ENCODE measurements at places on chromosomes 4 and X.

DNA sequence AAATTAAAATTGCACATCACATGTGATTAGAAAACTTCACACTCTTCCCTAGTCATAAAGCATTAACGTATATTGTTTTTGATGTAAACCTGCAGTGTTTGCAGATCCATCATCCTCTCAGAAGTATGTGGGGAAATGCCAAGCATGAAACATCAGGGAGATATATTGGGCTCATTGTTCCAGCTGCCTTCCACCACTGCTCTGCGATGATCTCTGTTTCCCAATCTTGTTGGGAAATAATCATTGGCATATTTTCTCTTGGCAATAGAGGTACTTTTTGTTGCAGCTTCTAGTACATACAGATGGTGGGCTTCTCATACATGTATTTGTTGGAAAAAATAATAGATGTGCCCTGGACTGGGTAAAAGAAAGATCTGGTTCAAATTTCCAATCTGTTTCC lies 466.3 kb upstream of the HS3ST1 start:
- DNase-seq = no peak

DNA sequence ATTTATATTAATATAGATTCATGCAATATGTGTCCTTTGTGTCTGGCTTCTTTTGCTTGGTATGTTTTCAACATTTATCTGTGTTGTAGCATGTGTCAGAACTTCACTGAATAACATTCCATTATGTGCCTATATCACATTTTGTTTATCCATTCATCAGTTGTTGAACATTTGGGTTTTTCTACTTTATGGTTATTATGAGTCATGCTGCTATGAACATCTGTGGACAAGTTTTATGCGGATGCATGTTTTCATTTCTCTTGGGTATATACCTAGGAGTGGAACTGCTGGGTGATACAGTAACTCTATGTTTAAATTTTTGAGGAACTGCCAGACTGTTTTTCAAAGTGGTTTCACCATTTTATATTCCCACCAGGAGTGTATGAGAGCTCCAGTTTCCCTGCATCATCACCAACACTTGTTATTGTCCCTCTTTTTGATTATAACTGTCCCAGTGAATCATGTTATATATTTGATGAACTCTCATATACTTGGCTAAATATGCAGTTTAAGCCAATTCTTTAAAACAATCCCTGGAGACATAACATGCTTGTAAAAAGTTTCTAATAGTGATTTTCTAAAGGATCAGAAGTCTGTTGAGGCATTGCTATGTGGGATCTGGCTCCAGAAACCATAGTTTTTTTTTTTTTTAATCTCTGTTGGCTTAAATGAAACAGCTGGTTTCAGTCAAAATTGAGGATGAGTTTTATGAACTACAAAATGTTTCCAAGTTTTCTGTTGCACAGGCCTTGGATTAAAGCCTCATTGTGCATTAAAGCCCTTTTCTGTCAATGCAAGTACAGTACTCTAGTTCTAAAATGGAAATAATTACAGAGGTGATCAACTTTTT lies 21.6 kb upstream of the REPS2 start:
- no peak for DNase-seq

DNA sequence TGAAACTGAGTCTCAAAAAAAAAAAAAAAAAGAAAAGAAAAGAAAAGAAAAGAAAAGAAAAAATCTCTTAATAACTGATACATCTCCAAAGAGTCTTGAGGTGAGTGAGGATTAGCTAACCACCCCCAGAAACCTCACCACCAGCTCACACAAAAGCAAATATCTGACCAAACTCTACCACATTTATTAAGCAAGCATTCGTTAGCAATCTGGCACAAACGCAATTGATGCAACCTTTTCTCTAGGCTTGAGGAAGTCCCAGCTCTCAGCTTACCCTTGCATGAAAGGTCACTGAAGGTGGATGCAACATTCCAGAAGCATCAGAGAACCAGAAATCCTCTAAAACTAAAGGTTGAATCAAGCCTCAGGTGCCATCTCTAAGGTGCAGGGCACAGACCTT lies 231.9 kb upstream of the BCOR start:
- no peak for DNase-seq

DNA sequence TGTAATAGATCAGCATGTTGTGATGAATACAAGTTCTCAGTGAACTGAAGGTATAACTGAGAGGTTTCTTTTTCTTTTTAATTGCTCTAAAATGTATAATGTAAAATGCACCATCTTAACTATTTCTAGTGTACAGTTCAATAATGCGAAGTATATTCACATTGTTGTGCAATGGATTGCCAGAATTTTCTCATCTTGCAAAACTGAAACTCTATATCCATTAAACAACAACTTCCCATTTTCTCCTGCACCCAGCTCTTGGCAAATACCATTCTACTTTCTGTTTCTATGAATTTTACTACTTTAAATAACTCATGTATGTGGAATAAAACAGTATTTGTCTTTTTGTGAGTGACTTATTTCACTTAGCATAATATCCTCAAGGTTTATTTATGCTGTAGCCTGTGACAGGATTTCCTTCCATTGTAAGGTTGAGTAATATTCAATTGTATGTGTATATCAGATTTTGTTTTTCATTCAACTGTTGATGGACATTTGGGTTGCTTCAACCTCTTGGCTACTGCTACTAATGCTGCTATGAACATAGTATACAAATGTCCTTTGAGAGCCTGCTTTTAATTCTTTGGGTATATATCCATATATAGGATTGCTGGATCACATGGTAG lies 53.5 kb upstream of the NPFFR2 start:
- DNase-seq = no peak

GRCh38 chr4:125828346-125828745 lies 513.6 kb downstream of the FAT4 start:
- DNase-seq = no peak

DNA sequence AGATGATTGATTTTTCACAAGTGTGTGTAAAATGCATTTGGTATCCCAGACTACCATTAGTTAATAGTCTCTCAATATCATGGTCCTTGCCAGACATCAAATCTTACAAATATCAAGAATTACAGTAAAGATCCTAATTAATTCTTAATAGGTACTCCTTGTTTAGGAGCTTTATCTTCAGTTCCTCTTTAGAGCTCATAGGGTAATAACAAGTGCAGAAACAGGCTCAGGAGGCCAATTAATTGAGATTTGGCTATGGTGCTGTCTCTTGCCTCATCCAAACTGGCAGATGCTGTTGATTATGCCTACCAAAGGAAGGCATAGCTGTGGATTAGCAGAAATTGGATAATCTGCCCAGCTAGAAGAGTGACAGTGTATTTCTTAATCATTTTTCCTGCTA lies 6.9 kb downstream of the MTMR1 start:
- no peak for DNase-seq

- DNase-seq = no peak
Observed at GRCh38 chr4:123631786-123632692, 235.4 kb downstream of the SPRY1 start.

GRCh38 chr4:65521666-65522065 lies 148.6 kb downstream of the EPHA5 start:
- DNase-seq = no peak

DNA sequence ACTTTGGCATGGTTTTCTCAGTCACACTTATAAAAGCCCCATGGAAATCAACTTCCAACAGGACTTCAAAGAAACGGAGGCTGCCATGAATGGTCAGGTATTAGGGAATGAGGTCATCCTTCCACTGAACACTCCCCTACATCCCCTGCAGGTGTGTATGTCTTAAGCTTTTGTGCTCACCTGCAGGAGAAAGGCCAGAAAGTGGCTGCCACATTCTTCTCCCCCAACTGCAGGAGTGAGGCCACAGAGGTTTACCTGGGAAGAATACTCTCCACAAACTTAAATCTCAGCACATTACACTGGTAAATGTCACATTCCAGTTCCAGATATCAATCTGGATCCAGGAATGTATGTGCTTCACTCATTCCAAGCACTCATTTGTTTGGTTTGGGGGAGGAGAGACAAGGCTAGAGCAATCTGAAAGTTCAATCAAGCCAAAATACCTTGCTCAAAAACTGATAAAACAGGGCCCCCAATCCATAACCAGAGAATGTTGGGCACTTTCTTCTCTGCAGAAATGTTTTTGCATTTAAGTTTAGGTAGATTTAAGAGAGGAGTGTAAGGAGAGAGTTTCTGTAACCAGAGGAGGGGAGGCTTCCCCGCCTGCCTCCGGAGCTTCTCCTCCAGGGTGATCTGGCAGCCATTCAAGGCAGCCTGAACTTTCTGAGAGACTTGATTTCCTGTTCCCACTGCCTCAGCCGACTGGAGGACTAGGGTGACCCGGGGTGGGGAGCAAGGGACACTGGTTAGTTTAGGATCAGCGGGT lies 15.4 kb downstream of the FAM9C start:
- DNase-seq = peak; percentile 51

DNA sequence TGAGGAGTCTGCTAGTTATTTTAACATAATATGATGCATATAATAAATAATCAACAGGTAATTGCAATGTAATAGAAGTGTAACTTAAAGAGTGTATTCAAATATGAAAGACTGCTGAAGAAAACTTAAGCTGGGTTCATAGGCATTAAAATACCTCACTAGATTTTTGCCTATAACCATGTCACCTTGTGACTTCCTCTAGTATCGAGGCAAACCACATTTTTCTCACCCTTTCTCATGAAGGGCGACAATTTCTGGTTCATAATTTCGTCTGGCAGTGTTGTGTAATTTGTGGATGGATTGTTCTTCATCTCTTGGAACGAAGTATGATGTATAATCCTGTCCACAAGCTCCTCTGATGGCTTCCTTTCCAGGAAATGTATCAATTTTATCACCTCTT lies 16.0 kb downstream of the SULT1E1 start:
- DNase-seq = no peak

GRCh38 chr4:159871141-159871540 lies 768.3 kb downstream of the RAPGEF2 start:
- no peak for DNase-seq

GRCh38 chr4:97106161-97106560 lies 1037.1 kb downstream of the STPG2 start:
- DNase-seq = no peak

- no peak for DNase-seq
Observed at GRCh38 chr4:56272003-56272402, 115.3 kb downstream of the AASDH start.

- no peak for DNase-seq
Observed at GRCh38 chr4:104989371-104989770, 157.3 kb upstream of the TET2 start.

GRCh38 chr4:5826437-5827107 lies 66.3 kb downstream of the CRMP1 start:
- no peak for DNase-seq

- no peak for DNase-seq
Observed at GRCh38 chrX:75230296-75230695, 43.6 kb upstream of the UPRT start.

DNA sequence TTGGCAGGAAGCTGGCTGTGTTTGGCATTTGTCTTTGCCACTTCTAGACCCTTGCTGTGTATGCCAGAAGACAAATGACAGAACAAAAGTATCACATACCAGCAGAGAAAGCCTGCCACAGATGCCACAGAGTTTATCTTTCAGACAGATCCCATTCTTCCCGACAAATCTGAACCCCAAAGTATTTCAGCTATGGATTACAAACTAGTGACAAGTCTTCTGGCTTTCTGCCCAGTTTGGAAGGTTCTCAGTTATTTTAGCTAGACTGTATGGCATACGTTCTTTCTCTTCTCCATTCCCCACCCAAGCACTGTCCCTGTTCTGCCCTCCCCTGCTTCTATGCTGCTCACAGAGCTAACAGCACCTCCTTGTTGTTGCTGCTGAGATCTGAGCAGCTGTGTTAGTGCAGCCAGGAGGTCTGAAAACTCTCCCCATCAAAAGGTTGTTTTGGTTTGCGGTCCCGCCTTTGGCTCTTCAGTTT lies 236.7 kb downstream of the FRAS1 start:
- no peak for DNase-seq

Measured in HepG2 (cell line).